ENCODE measurements at places on chromosomes 4 and X. TPM values are rescaled to one million over a fixed set of nuclear protein-coding genes. Genes with fewer than 3 reads are reported as not detected.

CT45A10 gene
- not detected for polyA plus RNA-seq

NDST4 gene
- not detected for polyA plus RNA-seq

- DNase-seq, result no peak
Observed at GRCh38 chrX:41919870-41920269, 3.5 kb downstream of the CASK start.

EGFL6 gene
- polyA plus RNA-seq, result not detected

DNA sequence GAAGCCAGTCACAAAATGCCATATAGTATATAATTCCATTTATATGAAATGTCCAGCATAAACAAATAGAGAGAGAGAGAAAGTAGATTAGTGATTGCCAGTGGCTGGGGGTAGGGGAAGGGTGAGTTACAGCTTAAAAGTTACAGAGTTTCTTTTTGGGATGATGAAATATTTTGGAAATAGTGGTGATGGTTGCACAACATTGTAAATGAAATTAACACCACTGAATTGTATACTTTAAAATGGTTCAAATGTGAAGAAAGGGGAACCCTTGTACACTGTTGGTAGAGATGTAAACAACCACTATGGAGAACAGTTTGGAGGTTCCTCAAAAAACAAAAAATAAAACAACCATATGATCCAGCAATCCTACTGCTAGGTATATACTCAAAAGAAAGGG lies 131.2 kb upstream of the GPC4 start:
- no peak for DNase-seq

DNA sequence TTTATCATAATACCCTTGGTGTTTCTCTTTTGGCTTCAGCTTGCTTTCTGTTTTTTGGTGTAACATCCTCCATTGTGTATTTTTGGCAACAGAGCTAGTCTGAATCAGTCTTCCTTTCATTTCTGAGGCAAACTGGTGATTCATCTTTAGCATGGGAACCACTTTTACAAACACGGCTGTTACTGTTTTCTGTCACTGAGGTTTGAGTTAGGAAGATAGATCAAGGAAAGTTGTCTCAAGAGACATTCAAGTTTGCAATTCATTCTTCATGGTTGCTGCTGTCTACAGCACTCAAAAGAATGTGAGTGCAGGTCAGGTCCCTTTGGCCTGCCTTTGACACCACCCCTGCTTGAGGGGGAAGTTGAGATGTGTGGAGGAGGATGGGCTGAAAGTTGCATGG lies 36.3 kb downstream of the IL21 start:
- DNase-seq, result no peak

DNA sequence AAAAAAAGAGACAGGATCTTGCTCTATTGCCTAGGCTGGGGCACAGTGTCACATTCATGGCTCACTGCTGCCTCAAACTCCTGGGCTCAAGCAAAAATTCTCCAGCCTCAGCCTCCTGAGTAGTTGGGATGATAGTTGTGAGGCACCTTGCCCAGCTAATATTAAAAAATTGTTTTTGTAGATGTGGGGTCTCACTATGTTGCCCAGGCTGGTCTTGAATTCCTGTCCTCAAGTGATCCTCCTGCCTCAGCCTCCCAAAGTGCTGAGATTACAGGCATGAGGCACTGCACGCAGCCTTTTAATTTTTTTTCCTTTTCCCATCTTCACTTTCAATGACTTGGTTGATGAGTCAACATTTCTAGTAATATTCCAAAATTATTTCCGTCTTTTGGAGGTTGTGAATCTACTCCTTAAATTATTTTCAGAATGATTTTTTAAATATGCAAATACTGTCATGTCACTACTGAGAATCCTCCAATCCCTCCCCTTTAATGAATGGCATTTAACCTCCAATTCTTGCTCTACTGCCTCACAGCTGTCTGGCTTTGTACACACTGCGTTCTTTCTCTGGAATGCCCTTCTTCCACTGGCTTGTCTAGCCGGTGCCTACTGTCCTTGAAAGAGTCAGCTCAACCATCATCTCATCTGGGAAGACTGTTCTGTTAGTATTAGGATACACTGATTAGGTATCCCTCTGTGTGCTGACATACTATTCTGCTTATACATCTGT lies 27.5 kb upstream of the DCTD start:
- no peak for DNase-seq

- no peak for DNase-seq
Observed at GRCh38 chr4:182170417-182170935, 72.7 kb upstream of the TENM3 start.

STARD8 gene
- 4.2 TPM for polyA plus RNA-seq

- DNase-seq, result no peak
Observed at GRCh38 chr4:158754385-158755180, 14.2 kb upstream of the FNIP2 start.

DNA sequence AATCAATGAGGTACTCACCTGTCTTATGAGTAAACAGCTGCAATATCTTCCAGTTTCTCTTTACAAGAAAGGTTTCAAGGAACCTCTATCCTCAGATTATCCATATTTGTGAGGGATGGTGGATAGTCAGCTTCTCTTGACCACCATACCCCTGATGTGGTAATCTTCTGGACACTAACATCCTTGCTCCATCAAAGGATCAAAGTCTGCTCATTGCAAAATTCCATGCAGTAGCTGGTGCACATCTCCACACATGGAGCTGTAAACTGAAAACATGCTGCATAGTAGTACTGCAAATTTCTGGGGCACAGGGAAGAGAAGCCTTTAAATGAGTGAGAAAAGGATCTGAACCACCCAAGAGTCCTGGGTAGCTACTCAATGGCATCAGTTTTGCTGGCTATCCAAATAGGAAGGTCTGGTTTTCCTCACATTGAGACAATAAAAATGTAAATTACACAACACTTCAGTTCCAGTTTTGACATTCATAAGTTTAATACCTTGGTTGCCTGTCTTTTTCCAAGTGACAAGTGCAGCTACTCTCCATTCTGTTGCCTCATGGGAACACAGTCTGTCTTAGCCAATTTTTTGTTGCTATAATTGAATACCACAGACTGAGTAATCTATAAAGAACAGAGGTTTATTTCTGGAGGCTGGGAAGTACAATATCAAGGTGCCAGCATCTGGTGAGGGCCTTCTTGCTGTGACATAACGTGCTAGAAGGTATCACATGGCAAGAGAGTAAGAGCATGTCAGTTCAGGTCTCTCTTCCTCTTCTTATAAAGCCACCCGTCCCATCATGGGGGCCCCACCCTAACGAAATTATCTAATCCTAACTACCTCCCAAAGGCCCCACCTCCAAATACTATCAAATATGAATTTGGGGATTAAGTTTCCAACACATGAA lies 34.4 kb upstream of the ARHGEF6 start:
- no peak for DNase-seq

- DNase-seq, result no peak
Observed at GRCh38 chrX:82224961-82225360, 1023.1 kb downstream of the SH3BGRL start.

DNA sequence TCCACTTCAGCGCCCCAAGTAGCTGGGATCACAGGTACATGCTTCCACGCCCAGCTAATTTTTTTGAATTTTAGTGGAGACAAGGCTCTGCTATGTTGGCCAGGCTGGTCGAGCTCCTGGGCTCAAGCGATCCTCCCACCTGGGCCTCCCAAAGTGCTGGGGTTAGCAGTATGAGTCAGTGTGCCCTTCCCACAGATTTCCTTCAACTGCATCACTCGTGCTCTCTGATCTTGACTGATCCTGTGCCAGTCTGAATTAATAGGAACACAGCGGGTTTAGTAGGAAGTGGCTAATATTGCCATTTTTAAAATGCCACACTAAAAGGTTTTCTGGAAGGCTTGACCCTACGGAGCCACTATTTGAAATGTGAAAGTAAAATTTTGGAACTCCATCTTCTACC lies 4.3 kb upstream of the SHROOM2 start:
- DNase-seq, result no peak

PDHA2 gene
- not detected for polyA plus RNA-seq

DNA sequence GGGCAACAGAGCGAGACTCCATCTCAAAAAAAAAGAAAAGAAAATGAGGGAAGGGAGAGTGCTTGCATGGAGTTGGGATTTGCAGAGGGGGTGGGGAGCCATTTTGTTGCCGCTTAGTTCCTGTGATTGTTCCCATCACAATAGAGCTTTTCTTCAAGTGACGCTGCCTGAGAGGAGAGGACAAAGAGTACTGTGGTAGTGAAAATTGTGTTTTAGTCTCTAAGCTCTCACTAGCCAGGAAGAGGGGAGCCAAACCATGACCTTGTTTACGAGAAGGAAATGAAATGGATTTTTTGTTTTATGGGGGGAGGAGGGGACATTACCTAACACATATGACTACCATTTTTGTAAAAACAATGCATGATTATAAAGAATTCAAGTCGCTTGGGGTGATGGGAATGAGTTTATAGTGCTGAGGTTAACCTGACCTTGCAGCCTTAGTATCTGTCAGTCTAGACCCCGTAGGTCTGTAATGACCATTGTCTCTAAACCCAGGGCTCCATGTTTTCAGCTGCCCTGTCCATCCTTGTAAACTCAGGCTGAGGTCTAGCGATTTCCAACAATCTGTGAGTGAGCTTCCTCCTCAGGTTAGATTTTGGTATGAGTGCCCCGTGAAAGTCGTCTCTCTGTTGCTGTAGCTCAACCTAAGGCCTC lies 18.8 kb downstream of the SRD5A3 start:
- peak; percentile 23 for DNase-seq

DNA sequence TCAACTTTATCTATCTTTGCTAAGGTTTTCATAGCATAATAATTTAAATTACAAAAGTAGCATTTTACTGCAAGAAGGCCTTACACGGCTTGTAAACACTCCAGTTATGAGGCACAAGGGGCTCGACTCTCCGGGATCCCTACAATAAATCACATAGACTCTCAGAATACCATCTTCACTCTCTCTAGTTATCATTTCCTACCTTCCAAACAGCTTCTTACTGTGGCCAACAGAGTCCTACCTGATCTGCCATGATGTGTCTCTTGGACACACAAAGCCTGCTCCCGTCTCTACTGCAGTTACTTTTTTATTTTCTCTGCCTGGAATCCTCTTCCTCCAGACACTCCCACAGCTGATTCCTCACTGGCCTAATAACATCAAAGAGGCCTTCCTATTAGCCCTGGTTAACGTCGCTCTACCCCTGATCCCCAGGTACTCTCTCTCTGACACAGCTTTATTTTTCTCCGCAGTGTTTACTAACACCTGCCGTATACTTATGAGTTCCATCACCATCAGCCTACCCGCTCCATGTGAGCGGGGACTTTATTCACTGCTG lies 559.6 kb upstream of the DIPK2B start:
- no peak for DNase-seq

GRCh38 chrX:17635231-17635630 lies 102.1 kb upstream of the SCML1 start:
- no peak for DNase-seq

- DNase-seq, result no peak
Observed at GRCh38 chr4:64781737-64782326, 372.6 kb upstream of the TECRL start.

GRCh38 chr4:102386966-102387365 lies 41.7 kb upstream of the SLC39A8 start:
- DNase-seq, result no peak

ATP1B4 gene
- polyA plus RNA-seq, result not detected

DNA sequence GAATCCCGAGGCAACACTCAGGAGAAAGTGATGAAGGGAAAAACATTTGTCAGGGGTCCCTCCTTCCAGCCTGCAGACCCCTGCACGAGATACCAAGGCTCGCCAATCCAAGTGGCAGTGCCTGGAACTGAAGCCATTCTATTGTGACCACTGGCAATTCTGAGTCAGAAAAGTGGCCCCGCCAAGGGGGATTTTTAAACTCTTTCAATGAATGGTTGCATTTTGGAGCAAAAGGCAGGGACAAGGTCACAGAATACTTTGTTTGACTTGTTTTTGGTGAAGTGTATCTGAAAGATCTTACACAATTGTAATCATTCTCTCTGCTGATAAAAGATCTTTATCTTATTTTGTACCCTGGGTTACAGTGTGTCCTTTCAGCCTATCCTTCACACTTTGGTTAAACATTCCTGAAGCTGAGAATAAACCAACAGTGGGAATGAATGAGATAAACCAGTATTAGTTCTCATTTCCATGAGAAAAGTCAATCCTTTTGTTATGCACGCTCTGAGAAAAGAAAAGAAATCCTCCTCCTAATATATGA lies 115.9 kb upstream of the PDLIM3 start:
- DNase-seq, result no peak

FHIP1A gene
- 3.7 TPM for polyA plus RNA-seq

DNA sequence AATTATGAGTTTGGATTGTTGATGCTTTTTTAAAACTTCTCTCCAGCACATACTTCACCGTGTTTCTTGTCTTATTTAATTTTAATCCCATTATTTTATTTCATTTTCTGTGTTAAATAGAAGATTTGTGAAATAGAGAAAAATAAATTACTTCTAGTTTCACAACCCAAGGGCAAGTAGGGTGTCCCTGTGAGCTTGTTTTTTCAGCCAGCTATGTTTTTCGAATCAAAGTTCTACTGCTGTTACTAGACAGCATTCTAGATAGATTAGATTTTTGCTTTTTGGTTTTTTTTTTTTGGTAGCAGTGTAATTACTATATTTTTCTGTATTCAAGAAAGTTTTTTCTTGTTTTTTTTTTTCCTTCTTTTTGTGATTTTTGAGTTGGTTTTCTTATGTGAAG lies 59.9 kb downstream of the RBPJ start:
- DNase-seq, result no peak

- DNase-seq, result no peak
Observed at GRCh38 chrX:130772776-130773143, 130.2 kb downstream of the ENOX2 start.

DNA sequence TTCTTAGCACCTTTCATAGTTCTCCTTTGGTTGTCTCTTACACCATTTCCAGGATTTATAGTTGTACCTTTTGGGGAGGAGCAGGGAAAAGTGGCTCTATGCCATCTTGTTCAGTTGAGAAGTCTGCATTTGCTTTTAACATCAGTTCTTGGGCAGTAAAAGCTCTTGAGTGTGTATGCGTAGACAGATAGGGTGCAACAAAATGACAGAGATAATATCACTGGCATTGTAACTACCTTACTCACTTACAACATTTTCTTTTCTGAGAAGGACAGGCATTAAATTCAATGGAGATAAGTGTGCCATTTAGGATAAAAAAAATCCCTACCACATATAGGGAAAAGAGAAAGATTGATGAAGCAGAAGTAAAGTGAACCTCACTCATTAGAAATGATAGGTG lies 38.9 kb downstream of the ADGRG4 start:
- no peak for DNase-seq

Data from heart left ventricle (tissue), 16 donors.